ENCODE measurements at places on chromosomes 1 and 21. TPM values are rescaled to one million over a fixed set of nuclear protein-coding genes. Genes with fewer than 3 reads are reported as not detected.

The ZBTB37 gene
- total RNA-seq = 7.9 TPM

The DCDC2B gene
- total RNA-seq = not detected

The TPTE gene
- not detected for total RNA-seq

The KRTAP19-3 gene
- not detected for total RNA-seq

The CD101 gene
- total RNA-seq = 0.92 TPM

The AMY1B gene
- total RNA-seq = not detected

The ANGPTL1 gene
- 0.04 TPM for total RNA-seq

The IL6R gene
- 5.2 TPM for total RNA-seq
